ENCODE measurements at places on chromosomes 5 and 9.
A peak's percentile ranks its signal among the peaks of the same experiment; 100 is the strongest.

- no peak for DNase-seq
These were observed 420.1 kb downstream of the IRX1 start for GRCh38 chr5:4015709-4016108.

DNA sequence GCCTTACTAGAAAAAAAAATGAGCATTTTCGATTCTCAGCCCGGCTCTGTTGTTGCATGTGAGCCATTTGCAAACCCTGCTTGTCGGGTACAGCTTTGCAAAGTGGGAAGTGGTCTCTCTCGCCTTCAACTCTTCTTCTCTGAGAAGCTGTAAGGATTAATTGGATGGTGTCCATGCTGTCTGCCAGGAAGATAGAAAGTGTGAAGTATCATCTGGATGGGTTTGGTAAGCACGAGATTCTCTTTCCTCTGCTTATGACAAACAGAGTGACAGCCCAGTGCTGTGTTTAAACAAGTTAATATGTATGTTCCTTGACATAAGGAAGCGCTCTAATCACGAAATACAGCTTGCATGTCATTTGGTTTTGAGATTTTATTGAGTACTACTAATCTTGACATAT is 109.1 kb upstream of the SPATA31D4 start:
- DNase-seq: no peak

DNA sequence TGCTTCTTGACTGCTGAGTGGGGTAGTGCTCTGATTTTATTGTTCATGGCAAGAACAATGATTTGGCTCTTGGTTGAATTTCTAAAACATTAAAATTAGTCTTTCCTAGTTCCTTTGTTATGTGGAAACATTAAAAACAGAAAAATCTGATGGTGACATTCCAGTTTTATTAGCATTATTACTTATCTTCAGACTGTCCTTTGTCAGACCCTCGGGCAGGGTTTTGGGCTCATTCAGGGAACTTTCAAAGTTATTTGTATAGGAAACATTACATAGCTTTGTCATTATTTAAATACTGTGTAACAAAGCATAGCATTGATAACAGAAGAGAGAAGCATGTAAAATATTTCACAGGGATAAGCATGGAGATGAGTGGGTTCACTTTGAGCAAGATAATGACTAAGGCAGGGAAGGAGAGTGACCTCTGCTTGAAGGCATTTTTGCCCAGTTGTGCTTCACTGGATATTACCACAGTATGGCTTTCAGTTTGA is 119.9 kb downstream of the KDM4C start:
- DNase-seq: no peak

GRCh38 chr9:101219030-101219429 is 165.8 kb downstream of the BAAT start:
- no peak for DNase-seq

- no peak for DNase-seq
These were observed 10.8 kb downstream of the SAXO1 start for GRCh38 chr9:19022206-19022605.

GRCh38 chr5:56088431-56088949 is 93.7 kb upstream of the IL6ST start:
- no peak for DNase-seq

- DNase-seq: no peak
These were observed 168.1 kb upstream of the POC5 start for GRCh38 chr5:75885321-75885720.

GRCh38 chr9:128553728-128554127 is 1.3 kb downstream of the SPTAN1 start:
- DNase-seq: no peak

- DNase-seq: no peak
These were observed 610.4 kb upstream of the NUDT12 start for GRCh38 chr5:104172976-104173375.

DNA sequence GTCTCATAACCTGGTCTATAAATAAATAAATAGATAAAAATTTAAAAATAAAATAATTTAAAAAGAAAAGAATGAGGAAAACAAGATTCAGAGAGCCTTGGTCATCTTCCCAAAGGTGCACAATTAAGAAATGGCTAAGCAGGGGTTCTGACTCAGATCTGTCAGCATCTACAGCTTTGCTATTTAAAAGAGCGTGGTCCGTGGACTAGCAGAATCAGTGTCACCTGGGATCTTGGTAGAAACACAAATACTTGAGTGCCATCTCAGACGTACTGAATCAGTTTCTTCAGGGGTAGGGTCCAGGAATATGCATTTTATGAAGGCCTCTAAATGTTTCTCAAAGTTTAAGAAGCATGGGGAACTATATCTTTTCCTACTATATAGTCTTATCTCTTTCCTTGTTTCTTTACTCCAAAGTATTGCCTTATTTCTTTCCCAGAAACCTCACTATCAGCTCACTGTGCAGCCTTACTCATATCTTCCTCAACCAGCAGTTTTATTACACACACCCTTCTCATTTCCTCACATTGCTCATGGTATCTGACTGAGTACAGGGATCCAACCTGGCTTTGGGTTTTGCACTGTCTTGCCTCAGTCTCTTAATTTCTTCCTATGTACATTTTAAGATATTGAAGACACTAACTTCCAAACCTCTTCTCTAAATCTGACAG is 58.6 kb downstream of the TMC1 start:
- no peak for DNase-seq

DNA sequence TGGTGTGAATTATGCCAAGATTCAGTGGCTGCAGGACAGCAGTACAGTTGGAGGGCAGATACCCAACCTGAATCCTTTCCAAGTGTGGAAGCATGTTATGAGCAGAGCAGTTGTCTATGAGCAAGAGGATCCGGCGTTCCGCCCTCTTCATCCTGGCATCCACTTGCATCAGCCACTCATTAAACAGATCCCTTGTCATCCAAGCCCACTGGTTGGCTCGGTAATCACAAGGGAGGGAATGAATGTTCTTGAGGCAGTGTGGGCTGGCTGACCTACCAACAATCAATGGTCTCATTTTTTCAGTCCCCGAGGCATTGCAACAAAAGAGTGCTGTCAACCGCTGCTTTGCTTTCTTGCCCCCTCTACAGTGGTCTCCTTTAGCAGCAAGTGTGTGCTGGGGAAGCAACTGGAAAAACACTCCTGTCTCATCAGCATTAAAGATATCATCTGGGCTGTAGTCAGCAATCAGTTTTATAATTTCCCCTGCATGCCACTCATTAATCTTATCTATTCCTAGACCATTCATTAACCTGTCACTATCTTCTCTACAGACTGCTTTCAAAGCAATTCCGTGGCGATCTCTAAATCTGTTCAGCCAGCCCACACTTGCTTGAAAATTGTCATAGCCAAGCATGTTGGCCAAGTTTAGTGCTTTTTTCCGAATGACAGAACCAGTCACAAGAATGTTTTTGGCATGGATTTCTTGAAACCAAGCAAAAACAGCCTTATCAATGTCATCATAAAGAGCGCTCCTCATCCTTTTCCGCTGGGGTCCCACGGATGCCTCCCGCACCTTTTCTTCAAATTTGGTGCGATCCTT is 4.9 kb downstream of the TIGD6 start:
- no peak for DNase-seq

GRCh38 chr9:75873712-75874111 is 16.8 kb upstream of the PCSK5 start:
- no peak for DNase-seq

- DNase-seq: no peak
These were observed 276.7 kb downstream of the AUH start for GRCh38 chr9:91084896-91085516.

- no peak for DNase-seq
These were observed 10.7 kb downstream of the SLC35A4 start for GRCh38 chr5:140575309-140575708.

DNA sequence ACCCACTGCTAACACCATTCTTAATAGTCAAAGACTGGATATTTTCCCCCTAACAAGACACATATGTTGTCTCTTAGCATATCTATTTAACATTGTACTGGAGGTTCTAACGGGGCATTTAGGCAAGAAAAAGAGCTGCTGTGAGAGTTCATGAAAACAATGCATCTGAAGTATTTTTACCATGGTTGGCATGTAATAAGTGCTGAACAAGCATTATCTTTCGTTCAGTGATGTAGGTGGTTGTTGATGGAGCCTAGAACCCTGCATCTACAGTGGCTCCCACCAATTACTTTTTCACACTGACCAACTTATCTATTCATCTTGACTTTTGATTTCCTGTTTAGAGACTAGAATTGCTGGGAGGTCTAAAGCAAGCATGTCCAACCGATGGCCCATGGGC is 12.8 kb downstream of the B4GALT1 start:
- no peak for DNase-seq

DNA sequence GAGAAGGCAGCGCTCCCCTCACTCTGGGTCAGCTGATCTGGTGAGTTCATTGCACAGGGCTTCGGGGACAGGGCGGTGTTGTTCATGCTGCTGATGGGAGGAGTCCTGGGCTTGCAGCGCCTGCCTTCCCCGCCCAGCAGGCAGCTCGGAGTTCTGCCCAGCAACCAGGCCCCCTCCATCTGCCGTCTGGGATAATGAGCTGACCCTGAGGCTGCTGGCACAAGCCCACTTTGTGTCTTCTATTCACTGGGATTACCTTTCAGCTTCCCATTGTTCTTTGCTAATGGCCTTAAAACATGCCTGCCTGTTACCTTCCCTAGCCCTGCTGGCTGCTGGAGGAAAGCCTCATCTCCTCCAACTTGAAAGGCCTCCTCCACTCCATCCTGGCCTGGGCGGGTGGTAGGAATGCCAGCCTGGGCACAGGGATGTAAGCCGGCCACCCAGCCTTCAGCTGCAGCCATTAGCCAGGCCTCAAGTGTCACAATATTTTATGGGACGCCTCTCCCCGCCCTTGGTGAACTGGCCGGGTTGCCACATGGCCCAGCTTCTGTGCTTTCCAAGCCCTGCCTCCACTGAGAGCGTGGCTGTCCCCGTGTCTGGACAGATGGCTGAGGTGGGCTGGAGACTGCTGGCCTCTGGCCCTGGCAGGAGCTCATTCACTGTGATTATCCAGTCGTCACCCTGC is 70.4 kb downstream of the GADD45G start:
- peak; percentile 89 for DNase-seq

DNA sequence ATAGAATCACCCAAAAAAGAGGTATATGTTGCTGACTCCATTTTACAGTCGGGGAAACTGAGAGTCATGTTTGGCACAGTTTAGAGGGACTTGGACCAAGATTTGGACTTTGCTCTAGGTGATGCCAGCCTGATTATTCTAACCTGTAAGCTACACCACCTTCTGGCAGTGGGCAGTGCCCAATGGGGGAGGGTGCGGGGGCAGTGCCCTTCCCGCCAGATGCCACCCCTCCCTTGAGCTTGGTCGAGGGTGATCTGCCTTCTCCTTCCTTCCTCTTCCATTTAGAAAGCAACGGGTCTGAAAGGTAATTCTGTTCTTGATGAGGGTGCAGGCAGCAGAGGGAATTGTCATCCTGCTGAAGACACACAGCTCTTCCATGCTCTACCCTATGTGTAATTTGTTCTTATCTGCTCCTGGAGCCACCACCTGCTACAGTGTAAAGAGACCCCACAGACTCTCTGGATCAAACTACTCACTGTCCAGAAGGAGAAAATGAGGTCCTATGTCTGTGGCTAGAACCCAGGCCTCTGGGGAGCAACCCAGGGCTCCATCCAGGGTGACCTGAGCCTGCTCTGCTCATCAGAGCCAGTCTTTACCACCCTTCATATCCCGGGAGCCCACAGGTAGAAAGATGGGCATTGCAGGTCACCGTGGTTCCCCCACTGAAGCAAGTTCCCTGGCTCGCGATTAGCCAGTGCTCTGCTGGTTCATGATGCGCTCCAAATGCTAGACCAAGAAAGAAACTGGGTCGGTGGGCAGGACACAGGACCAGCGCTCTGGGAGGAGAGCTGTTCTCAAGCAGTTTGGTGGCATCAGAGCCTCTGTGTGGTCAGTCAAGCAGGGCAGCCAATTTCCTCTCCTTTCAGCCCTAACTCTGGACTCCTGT is 156.2 kb downstream of the RGS3 start:
- DNase-seq: no peak

DNA sequence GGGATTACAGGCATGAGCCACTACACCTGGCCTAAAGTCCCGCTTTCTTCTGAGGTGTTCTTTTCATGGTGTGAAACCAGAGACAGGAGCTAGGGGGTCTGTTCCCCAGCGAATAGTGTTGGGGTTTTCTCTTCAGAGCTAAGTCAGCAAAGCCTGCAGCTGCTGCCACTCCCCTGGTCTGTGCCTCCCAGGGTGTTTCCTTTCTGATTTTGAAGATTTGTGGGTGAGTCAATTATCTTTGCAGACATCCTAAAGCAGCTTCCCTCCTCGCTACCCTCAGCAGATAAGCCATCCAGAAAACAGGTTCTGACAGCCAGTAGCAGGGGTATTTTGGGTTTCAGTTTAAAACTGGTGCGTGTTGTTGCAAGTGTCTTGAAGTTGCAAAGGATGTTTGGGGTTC is 72.0 kb upstream of the IQGAP2 start:
- peak; percentile 55 for DNase-seq

- DNase-seq: no peak
These were observed 142.5 kb upstream of the SLC24A2 start for GRCh38 chr9:19931098-19931890.

- DNase-seq: peak; percentile 93
These were observed 112.9 kb upstream of the LMX1B start for GRCh38 chr9:126500600-126501382.

DNA sequence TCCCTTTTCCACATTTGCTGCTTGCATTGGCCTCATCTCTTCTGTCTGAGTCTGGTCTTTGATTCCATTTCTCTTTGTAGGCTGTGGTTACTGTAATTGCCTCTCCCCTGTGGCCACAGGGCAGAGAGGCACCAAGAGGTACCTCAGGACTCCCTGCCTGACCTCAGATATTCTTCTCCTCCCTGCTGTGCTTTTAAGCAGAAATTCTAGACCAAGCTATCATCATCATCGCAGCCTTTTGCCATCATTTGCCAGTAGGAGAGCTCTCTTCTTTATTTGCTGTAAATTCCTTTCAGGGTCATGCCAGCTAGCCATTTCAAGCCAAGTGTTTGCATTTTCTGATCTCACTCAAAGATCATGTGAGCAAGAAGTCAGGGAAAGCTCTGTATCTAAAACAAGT is 369.6 kb downstream of the ICE1 start:
- DNase-seq: no peak

GRCh38 chr5:123951582-123951977 is 439.6 kb downstream of the CSNK1G3 start:
- DNase-seq: no peak

DNA sequence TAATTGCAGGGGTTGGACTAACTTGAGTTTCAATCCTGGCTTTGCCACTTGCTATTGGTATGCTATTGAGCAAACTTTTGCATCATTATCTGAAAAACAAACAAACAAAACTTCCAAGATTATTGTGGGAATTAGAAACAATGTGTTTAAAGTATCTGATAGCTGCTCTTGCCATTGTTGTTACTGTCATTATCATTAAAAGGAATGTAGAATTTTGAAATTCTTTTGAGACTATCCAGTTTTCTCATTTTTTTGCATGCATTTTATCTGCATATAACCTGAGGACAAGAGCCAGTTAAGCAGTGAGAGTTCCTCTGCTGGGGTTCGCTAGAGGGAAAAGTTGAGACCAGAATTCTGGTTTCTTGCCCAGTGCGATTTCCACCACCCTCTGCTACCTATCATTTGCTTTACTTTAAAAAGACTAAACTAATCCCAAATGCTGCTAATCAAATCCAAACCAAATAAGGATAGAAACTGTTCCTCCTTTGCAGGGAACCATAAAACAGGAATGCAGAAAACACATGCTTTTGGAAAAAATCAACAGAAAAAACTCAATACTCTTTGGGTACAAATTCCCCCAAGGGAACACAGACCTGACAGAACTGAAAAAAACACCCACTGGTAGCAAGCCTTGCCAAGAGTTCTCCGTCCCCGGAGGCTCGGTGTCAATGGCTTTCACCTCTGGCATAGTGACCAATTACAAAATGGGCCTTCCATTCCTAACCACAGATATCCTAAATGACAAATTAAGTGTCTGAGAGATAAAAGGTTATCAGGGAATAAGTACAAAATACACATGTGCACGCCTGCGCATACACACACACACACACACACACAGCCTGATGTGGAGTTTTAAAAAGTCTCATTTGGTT is 373.7 kb downstream of the ARL15 start:
- no peak for DNase-seq
